NCI-H1930 (cell line): ENCODE measurements at places on chromosomes 12 and 14.

- no peak for DNase-seq
Observed at GRCh38 chr14:95315156-95315555, 4.6 kb downstream of the CLMN start.

DNA sequence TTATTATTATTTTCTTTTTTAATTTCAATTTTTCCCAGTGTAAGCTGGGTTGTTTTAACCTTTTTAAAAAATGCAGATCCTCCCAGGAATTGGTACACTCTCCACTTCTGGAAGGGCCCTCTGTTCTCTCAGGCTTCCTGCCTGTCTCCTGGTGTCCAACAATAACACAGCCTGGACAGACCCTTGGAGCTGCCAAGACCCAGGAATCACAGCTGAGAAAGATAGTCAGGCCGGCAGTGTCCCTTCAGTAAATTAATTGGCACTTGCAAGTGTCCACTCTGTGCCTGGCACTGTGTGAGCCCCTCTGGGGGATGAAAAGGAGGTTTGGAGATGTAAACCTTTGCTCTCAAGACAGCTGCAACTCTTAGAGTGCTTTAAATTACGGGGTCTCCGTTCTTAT lies 113.3 kb downstream of the SMOC1 start:
- no peak for DNase-seq

DNA sequence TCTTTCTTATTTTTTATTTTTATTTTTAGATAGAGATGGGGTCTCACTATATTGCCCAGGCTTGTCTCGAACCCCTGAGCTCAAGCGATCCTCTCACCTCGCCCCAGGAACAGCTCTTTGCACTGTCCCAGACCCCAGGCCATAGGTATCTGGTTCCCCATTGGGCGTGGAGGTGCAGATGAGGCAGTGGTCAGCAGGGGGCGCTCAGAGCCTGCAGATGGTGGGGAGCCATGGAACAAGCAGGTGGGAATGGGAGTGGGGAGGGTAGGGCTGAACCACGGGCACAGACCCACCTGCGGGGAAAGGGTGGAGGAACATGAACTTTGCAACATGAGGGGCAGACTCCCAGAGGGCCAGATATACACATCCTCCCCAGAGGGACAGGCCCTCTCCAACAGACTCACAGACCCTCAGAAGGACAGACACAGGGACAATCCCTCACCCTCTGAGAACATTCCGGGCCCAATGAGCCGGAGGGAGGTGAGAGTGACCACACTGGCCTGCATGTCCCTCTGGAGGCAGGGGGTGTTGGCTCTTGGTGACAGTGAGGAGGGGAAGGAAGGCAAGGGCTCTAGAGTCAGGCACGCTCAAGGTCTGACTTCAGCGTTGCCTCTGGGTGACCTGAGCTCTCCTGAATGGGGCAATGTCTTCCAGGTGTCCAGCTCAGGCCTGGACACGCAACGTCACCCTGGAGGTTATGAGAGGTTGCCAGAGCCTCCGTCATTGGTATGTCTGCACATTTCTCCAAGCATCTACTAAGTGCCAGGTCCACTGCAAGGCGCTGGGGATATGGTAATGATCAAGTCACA lies 34.9 kb downstream of the KRT80 start:
- DNase-seq = no peak

- DNase-seq = no peak
Observed at GRCh38 chr12:13211191-13211858, 14.8 kb downstream of the EMP1 start.

GRCh38 chr14:57486767-57487379 lies 6.8 kb downstream of the CCDC198 start:
- peak; percentile 53 for DNase-seq

DNA sequence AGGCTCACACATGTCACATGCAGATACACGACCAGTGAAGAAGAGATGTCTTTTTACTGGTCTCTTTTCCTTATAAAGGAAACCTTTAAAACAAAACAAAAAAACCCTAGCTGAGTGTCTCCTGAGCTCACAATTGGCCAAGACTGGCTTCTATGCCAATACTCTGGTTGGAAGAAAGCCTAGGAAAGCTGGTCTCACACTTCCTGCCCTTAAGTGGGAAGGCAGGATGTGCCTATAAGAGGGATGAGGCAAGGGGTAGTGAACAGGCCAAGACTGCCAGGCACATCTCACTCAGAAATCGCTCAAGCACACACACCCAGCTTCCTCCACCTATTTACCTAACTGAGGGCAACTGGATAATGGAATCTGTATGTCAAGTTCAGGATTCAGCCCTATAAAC lies 50.0 kb downstream of the SOCS2 start:
- DNase-seq = no peak

DNA sequence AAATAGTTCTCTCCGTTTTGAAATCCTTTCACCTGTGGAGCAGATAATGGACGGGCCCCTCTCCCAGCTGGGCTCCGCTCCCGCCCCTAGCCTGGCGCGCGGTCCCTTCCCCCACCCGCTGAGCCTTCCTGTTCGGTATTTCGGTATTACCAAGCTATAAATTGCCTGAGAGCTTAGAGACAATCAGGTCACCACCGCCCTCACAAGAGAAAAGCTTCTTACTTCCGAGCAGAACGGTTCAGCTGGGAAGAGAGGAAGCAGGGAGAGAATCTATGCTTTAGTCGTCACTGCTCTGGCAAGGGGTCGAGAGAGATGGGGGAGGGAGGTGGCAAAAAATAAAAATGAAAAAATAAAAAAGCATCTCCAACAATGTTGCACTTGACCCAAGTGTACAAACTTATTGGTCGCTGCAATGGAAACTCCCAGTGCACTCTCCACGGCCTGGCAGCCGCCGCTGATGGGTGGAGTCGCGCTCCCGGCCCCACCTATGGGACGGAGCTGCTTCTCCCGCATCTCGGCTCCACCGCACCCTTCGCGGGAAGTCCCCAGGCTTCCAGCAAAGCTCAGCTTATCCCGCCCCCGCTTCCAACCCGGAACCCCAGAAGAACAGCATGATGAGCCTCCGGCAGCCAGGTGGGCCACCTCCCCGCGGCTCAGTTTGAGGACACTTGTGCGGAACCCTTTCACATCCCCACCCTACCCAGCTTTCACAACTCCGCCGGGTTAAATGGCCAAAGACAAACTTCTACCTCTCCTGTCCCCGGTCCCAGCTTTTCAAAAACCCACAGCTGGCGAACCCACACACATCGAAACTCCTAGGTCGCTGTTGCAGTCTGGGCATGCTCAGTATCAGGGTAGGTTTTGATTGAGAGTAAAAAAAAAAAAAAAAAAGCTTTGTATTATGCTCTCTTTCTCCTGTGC lies 832 bp upstream of the SYT1 start:
- peak; percentile 69 for DNase-seq

GRCh38 chr12:64009321-64010068 lies 165.0 kb downstream of the SRGAP1 start:
- DNase-seq = no peak

GRCh38 chr12:47910981-47911380 lies 6.2 kb upstream of the VDR start:
- no peak for DNase-seq

DNA sequence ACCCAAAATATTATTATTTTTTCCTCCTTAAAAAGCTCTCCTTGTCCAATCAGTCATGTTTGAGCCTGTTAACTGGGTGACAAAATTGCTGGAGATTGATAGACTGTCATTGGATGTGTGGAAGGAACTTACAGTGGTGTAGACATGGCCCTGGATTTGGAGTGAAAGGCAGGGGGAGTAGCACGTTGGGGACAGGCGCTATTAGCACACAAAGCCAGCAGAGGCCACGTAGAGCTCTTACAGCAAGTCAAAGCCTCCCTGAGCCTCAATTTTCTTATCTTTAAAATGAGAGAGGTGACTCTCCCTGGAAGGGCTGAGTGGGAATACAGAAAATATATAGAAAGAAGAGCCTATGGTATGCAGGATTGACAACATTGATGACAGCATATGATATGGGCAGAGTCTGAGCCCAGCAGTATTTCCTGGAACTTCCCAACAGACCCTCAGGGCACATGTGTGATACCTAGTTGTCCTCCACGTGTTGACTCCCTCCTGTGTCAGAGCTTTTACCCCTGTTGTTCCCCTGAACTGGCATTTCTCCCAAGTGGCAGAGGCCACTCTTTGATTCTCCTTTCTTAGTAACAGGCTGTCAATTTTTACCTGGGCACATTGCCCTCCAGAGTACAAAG lies 504.9 kb downstream of the VRK1 start:
- no peak for DNase-seq

- no peak for DNase-seq
Observed at GRCh38 chr14:100653409-100653808, 66.2 kb upstream of the BEGAIN start.

GRCh38 chr12:2284321-2284813 lies 231.6 kb downstream of the CACNA1C start:
- no peak for DNase-seq

DNA sequence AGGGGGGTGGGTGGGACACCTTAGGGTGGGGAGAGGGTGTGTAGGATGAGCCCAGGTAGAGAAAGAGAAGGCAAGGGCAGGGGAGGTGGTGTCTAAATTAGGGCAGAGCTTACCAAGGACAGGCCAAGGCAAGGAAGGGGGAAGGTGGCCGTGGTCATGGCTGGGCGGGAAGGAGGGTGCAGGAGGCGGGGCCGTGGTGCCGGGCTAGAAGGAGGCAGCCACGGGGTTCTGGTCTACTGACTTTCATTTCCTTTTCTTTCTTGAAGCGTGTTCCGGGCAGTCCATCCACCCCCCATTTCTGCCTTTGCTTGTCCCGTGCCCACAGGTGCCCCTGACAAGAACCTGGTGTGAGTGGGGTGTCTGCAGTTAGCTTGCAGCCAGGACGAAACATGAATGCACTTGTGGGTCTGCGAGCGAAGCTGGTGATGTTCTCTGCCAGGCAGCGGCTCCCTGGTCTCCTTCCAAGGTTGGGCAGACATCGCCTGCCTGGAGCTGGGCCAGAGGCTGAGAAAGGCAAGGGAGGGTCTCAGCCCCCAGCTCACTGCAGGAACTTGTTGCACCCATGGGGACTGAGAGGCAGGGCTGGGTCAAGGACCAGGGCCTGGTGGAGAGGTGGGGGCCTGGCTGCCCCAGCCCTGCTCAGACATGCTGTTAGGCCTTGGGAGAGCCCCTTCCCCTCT lies 58.2 kb downstream of the KIF26A start:
- no peak for DNase-seq

- no peak for DNase-seq
Observed at GRCh38 chr12:115351514-115352077, 667.6 kb upstream of the TBX3 start.

GRCh38 chr14:32020882-32021281 lies 56.2 kb upstream of the ARHGAP5 start:
- no peak for DNase-seq

GRCh38 chr12:6641131-6641530 lies 5.4 kb upstream of the LPAR5 start:
- no peak for DNase-seq

GRCh38 chr14:60350366-60350720 lies 101.3 kb downstream of the PPM1A start:
- DNase-seq = no peak

DNA sequence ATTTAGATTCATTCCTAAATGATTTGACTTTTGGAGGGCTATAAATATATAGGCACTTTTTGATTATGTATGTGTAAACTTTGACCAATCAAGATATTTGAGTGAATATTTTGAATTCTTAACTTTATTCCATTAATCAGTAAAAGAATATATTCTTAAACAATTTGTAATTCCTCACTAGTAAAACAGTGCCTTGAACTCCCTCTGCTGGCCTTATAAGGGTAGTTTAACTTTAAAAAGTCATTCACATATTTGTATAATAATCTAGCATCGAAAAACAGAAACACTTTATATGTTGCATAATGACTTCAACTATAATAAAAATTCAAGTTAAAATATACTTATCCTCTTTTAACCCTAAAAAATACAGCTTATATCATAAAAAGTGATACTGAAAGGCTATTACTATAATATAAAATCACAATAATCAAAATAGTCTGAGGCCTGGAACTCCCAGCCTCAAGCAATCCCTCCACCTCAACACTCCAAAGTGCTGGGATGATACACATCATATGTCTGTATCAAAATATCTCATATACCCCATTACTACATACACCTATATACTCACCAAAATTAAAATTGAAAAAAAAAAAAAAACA lies 31.2 kb downstream of the CCDC59 start:
- no peak for DNase-seq

DNA sequence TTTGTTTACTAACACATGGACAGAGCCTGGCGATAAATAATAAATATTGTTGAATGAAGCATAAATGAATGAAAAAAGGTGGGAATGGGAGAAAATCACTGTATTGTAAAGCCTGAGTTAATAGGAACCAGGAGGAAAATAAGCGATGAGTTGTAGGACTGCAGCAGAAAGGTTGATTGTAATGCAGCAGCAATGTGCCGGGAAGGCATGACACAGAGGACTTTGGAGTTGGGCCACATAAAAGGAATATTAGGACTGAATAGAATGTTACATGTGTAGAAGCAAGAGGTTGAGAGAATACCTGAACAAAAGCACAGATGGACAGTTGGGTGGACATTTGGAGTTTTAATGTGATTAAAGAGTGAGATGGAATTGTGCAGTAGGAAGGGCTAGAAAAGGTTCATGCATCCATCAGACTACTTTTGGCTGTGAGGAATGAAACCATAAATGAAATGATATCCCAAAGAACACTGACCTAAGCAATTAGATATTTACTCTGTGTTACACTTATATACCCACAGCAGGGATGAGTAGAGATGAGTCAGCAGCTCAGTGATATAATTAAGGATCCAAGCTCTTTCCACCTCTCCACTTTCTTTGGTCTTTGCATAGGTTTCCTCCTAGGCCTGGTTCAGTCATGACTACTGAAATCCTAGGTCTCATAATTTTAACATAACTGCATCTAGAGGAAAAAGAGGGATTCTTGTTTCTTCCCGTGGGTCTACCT lies 55.4 kb downstream of the CCER1 start:
- DNase-seq = no peak

- DNase-seq = no peak
Observed at GRCh38 chr12:62659453-62660295, 193.0 kb downstream of the MON2 start.

- DNase-seq = no peak
Observed at GRCh38 chr12:58563621-58564020, 356.7 kb downstream of the LRIG3 start.

DNA sequence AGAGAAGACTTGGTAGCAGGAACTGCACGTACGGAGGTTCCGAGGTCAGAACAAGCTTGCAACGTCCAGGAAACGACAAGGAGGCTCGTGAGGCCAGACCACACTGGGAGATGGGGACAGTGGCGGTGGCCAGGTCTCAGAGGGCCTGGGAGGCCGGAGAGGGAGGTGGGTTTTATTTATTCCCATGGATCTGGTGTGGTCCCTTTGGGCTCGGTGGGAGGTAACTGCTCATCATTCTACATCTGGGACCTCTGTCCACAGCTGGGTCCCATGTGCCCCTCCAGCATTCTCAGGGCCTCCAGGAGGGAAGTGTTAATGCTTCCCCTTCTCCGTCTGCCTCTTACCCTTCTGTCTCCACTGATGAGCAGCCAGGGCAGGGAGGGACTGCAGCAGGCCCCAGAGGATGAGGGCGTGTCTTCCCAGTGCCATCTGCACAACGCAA lies 35.7 kb upstream of the NCOR2 start:
- no peak for DNase-seq
